Kidney epithelial cell (primary cell): ENCODE measurements at places on chromosomes 6 and 20. TPM values are rescaled to one million over a fixed set of nuclear protein-coding genes. Genes with fewer than 3 reads are reported as not detected.

DNA sequence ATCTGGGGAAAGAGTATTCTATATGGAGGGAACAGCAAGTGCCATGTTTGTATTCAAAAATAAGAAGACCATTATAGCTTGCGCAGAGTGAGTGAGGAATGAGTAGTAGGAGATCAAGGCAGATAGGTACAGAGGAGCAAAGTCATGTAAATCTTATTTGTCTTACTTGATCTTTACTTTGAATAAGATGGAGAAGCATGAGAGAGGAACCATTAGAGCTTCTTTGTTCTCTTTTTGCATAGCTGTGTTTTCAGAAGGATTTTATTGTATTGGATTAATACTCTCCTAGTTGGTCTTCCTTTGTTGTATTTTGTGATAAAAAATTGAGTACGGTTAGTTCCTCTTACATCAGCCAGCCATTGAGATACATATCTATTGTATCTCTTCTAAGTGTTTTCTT is 88.4 kb downstream of the SCAF8 start:
- no peak for DNase-seq

- no peak for DNase-seq
Observed at GRCh38 chr6:39102821-39103136, 12.2 kb downstream of the SAYSD1 start.

GRCh38 chr6:138253731-138254130 is 35.4 kb upstream of the PBOV1 start:
- no peak for DNase-seq

GRCh38 chr20:23200413-23200812 is 114.3 kb upstream of the CD93 start:
- no peak for DNase-seq

IRF4 gene
- total RNA-seq: 0.04 and 0.21 TPM in 2 replicates

DDO gene
- 0.07 and 0.29 TPM in 2 replicates for total RNA-seq

GRCh38 chr6:84967965-84968364 is 203.6 kb upstream of the TBX18 start:
- DNase-seq: no peak

- DNase-seq: no peak
Observed at GRCh38 chr6:61833176-61833755, 452.8 kb downstream of the KHDRBS2 start.

TNF gene
- 16.7 and 18.6 TPM in 2 replicates for total RNA-seq

DNA sequence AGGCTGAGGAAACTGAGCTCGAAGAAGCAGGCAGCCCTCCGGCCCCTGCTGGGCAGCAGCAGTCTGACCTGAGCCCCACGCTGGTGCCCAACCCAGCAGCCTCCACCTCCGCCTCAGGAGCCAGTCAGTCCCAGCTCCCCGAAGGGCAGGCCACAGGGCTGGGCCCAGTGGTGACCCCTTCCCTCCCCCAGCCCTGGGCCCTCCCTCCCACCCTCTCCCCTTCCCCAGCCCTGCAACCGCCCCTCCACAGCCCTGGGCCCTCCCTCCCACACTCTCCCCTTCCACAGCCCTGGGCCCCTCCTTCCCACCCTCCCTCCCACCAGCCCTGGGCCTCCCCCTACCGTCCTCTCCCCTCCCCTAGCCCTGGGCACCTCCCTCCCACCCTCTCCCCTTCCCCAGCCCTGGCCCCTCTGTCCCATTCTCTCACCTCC is 115.0 kb downstream of the TAF4 start:
- no peak for DNase-seq

GRCh38 chr6:4518506-4518905 is 257.7 kb upstream of the CDYL start:
- DNase-seq: no peak
